ENCODE measurements at places on chromosomes 13 and 19.

DNA sequence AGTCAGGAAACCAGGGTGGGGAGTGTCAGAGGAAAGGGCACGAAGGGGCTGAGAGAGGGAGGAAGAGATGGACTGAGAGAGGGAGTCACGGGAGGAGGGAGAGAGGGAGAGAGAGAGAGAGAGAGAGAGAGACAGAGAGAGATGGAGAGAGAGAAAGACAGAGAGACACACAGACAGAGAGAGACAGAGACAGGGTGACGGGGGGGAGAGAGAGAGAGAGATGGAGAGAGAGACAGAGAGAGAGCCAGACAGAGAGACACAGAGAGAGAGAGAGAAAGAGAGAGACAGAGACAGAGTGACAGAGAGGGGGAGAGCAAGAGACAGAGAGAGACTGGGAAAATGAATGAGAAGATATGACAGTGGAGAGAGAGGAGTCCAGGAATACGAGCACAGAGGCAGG lies 494 bp upstream of the KLK14 start:
- no peak for DNase-seq

DNA sequence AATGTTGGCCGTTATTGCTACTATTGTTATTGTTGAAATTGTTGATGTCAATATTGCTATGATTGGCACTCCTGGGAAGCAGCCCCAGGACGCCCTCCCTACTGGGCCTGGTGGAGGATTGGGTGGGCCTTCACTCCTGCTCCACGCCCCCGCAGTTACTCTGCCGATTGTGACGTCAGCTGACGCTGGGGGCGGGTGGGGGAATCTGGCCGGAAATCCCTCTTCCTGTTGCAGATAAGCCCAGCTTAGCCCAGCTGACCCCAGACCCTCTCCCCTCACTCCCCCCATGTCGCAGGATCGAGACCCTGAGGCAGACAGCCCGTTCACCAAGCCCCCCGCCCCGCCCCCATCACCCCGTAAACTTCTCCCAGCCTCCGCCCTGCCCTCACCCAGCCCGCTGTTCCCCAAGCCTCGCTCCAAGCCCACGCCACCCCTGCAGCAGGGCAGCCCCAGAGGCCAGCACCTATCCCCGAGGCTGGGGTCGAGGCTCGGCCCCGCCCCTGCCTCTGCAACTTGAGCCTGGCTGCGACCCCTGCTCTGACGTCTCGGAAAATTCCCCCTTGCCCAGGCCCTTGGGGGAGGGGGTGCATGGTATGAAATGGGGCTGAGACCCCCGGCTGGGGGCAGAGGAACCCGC lies at the start of gene ETV2:
TSS of gene ETV2 (plus strand) at position 231 of the 637 bp plus-strand sequence. CDS start 716 bp downstream, outside the sequence.
- no peak for DNase-seq

DNA sequence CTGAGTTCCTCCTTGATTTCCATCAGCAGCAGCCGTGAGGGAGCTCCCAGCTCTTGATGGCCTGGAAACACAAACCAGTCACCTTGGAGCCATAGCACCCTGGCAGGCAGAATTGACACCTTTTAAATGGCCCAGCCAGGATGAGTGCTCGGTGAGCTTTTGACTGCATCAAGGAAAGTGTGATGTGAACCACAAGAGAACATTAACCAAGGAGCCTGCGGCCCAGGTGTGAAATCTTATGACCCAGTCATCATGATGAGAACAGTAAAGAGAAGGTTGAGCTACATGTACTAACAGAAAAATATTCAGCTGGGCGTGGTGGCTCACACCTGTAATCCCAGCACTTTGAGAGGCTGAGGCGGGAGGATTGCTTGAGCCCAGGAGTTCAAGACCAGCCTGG lies 22.8 kb downstream of the SUGP2 start:
- DNase-seq: no peak

DNA sequence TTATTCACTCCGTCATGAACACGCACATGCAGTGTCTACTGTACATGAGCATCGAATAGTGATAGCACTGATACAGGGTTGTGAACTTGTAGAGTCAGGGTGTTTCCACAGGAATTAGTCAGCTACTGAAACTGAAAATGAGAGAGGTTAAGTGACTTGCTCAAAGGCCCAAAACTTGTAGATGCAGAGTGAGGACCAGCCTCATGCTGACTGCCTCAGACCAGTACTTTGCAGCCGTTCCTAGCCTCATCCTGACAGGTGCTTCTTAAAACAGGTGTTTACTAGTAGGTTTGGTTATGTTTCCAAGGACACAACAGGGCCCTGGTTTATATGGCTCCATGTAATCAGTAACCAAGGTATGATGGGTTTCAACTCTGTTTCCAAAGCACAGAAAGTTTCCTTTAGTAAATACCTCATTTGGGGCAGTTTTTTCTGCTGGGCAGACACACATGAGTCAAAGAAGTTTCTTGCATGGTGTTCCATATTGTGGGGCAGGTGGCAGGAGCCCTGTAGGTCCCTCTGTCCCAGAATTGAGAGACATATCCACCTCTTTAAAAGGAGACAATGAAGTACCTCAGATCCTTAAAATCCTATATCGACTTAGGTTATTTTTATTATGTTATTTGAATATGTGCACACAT lies 16.0 kb downstream of the FGF9 start:
- DNase-seq: no peak

DNA sequence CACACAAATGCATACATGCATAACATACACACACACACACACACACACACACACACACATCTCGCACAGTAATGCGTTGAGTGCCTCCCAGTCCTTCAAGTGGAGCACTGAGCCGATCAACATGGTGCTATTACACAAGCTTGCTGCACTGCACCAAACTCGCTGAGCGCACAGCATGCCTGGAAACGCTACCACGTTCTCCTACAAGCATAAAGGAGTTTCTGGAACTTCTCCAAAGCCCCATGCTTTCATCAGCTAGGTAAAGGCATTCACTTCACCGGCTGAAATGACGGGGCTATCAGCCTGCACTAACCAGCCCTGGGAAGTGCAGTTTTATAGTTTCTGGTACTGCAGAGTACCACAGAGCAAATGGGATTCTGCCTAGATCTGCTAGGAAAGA lies 92.7 kb downstream of the FGF14 start:
- DNase-seq: no peak

Data from activated CD4-positive, alpha-beta T cell treated with anti-CD3 and anti-CD28 coated beads, Interleukin-2, amount 50 U/mL, for 24 hours (primary cell).